ENCODE measurements at places on chromosomes 4 and X.

DNA sequence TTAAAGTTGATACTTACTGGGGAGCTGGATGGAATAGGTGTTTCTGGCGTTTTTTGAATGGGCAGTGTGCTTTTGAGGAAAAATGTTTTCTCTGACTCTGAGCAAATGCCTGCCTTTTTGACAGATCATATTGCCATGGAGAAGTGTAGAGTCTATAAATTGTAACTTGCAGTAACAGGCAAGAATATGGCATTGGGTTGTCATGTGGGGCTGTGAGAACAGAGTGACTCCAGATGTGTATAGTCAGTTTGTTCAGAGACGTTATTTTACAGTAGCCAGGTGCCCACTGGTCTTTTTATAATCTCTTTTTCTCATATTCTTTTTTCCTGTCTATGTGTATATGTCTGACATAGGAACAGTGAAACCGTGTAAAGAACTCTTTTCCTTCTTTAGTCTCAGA, 40.8 kb downstream of the RAPGEF2 start:
- no peak for DNase-seq

DNA sequence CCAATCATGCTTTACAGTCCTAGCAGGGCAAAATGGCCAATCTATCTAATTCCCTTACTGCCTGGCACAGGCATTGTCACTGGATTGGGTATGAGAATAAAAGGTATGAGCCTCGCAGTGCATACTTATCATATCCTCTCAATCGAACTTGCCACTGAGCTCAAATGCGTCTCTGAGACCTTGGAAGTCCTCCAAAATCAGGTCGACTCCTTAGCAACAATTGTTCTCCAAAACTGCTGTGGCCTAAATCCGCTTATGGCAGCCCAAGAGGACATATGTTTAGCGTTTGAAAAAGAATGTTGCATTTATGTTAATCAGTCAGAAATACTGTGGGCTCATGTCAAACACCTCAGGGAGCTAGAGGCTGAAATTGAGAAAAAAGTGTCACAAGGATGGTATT, 69.7 kb downstream of the SPIN4 start:
- DNase-seq: no peak

- peak; percentile 1 for DNase-seq
Measured at GRCh38 chr4:89055157-89056080, 1.6 kb downstream of the FAM13A start.

DNA sequence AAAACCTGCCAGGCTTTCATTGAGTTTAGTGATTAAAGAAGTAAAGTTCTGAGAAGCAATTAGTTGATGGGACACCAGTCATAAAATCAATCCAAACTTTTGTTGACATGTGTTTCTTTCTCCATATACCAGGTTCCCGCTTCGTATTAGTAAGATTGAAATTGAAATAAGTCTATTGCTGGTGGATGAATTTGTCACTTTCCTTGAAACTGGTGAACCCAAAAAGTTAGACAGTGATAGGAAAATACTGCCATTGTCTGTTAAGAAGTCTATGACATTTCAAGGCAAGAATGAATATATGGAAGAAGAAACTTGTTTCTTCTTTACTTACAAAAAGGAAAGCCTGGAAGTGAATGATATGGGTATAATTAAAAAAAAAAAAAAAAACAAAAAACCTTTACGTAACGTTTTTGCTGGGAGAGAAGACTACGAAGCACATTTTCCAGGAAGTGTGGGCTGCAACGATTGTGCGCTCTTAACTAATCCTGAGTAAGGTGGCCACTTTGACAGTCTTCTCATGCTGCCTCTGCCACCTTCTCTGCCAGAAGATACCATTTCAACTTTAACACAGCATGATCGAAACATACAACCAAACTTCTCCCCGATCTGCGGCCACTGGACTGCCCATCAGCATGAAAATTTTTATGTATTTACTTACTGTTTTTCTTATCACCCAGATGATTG, at the start of gene CD40LG:
TSS of gene CD40LG (plus strand) at position 482 of the 684 bp plus-strand sequence. CDS start at position 573, 91 bp downstream.
- no peak for DNase-seq

- no peak for DNase-seq
Measured at GRCh38 chr4:88533088-88533790, 9.7 kb upstream of the PYURF start.

GRCh38 chr4:112410364-112410763, 105.6 kb downstream of the NEUROG2 start:
- DNase-seq: no peak

DNA sequence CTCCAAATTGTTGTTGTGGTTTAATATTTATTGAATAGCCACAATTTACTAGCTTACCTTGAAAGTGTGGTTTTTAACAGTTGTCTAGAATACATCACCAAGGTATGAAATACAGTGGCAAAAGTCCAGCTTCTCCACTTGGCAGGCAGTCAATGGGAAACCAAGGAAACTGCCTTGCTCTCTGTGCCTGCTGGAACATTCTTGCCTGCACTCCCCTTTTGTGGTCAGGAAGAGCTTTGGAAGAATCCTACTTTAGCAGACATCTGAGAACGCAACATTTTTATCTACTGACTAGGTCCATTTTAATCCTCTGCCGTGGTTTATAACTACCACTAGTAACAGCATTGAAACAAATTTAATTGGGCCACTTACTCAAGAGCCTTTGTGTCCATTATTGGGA, 64.5 kb downstream of the TENM3 start:
- no peak for DNase-seq

DNA sequence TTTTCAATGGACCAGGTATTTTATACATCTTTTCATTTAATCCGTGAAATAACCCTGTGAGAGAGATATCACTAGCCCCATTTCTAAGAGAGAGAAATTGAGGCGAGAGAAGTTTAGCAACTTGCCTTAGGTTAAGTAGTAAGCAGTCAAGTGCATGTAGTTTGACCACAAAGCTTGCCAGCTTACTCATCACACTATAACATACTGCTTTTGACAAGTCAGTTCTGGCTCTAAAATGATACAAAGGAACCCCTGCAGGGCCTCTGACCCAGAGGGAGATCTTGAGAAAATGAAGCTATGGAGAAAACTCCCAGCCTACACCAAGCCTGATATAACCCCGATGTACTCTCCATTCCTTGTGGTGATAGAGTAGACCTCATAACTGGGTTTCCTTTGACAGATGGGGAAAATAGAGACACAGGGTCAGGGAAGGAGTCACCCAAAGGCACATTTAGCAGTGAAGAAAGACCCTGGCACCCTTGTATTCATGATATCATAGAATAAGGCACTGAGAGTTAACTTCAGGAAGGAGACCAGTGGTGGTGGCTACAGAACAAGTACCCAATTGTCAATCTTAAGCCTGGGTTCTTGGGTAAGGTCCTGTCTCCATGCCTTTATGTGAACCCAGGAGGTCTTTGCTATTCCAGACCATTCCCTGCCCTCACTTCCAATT, 60.2 kb upstream of the MSN start:
- DNase-seq: no peak

GRCh38 chrX:72470532-72471223, 102.0 kb downstream of the HDAC8 start:
- DNase-seq: no peak

DNA sequence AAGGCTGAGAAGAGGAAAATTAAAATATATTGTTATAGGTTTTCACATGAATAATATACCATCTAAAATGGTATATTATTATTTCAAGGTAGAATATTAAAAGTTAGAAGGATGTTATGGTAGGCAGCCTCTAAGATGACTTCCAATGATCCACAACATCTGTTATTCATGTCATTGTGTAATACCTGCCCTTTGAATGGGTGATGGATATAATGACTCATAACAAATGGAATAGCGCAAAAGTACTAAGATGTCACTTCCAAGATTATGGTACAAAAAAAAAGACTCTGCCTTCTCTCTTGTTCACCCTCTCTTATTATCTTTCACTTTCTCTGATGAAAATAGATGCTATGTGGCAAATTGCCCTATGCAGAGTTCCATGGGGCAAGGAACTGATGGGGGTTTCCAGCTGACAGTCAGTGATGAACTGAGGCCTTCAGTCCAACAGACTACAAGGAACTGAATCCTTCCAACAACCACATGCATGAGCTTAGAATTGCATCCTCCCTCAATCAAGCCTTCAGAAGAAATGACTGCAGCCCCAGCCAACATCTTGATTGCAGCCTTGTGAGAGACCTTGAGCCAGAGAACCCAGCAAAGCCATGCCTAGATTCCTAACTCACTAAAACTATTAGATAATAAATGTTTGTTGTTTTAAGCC, 57.7 kb downstream of the HS6ST2 start:
- DNase-seq: no peak

DNA sequence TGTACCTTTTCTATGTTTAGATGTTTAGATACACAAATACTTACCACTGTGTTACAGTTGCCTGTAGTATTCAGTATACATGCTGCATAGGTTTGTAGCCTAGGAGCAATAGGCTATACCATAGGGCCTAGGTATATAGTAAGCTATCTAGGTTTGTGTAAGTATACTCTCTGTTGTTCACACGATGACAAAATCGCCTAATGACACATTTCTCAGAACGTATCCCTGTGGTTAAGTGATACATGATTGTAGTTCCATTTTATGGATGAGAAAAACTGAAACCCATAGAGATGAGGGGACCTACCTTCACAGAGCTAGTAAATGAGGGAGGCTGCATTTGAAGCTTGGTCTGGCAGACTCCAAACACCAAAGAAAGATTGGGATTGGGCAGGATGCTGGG, 79.4 kb upstream of the EFNB1 start:
- DNase-seq: no peak

DNA sequence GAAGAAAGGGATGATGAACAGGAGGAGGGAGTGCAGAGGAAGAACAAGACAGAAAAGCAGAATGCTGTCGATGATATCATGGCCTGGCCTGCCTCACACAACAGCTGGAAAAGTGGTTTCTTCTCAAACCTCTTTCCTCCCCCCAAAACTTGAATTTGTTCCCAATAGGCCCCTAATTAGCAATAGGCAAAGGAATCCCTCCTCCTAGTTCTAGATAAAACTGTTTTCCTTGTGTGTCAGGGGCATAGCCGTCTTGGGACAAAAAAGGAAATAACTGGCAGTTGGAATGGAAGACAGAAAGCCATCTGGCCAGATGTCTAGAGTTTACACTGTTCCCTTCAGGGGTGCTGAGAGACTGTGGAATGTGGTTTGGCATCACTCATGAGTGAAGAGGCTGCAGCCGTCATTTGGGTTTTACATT, 177.8 kb upstream of the C1QTNF7 start:
- no peak for DNase-seq

DNA sequence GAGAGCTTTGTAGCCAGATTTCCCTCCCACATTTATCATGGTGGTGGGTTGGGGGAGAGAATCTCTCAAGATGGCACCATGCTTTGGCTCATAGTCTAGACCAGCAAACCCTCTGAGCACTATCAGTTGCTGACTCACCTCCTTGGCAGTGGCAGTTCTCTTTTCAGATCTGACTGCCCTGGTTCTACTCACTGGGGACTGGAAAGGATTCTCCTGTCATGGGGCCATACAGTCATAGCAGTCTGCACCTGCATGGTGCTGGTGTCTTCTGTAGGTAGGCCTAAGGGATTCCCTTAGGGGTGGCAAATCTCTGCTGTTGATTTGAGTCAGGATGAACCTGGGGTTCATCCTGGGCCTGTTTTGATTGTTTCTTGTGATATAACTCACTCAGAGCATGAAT, 2.6 kb downstream of the TEX13B start:
- no peak for DNase-seq

DNA sequence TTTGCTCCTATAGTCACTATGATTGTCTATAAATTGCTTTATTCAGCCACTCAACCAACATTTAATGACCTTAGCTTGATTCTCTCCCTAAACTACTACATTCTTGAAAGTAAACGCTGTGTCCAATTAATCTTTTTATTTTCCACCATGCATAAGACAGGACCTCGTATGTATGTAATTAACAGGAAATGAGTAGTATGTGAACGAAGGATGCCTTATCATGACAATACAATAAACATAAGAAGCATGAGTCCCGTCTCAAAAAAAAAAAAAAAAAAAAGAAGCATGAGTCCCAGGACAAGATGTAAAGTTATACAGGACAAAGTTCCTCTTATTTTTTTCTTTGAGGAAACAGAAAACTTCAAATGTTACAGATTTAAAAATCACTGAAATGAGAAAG, 92.5 kb downstream of the PPP3CA start:
- DNase-seq: no peak

DNA sequence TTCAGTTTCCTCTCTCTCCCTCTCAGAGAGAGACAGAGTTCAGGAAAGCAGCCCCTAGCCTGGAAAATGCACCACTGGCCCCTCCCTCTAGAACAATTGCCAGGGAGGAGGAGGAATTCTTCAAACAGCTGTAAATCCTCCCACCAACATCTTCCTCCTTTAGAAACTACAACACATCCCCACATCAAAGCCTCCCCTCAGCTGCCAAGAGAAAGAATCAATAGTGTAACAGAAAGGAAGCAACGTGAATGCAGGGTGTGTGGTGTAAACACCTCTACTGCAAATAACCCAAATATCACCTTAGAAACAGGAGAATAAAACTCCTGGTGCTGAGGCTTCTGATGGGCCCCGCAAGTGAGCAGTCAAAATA, 249.9 kb upstream of the GATB start:
- no peak for DNase-seq

- peak; percentile 39 for DNase-seq
Measured at GRCh38 chr4:8439914-8440491, 520 bp downstream of the ACOX3 start.

- no peak for DNase-seq
Measured at GRCh38 chrX:79078114-79078513, 66.4 kb upstream of the GPR174 start.

GRCh38 chrX:9890681-9891091, 76.5 kb upstream of the CLDN34 start:
- DNase-seq: no peak
